ENCODE measurements at places on chromosomes 16 and 17.

- DNase-seq = no peak
Observed at GRCh38 chr16:78283548-78284251, 184.2 kb downstream of the WWOX start.

DNA sequence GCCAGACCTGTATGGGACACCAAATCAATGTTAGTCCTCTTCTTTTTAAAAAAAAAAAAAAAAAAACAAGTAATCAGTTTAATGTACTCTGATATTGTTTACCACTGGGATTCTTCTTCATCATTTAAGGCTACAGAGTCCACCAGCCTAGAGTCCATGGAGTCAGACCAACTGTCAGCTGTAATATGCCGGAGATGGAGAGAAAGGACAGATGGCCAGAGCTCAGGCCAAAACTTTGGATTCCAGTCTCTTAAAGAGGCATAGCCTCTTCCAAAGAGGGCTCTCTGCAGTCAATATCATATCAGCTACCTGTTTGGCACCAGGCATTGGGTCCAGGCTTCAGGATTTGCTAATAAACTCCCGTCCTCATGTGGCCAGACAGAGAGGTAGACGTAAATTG is 469.6 kb upstream of the HSBP1 start:
- DNase-seq = no peak

DNA sequence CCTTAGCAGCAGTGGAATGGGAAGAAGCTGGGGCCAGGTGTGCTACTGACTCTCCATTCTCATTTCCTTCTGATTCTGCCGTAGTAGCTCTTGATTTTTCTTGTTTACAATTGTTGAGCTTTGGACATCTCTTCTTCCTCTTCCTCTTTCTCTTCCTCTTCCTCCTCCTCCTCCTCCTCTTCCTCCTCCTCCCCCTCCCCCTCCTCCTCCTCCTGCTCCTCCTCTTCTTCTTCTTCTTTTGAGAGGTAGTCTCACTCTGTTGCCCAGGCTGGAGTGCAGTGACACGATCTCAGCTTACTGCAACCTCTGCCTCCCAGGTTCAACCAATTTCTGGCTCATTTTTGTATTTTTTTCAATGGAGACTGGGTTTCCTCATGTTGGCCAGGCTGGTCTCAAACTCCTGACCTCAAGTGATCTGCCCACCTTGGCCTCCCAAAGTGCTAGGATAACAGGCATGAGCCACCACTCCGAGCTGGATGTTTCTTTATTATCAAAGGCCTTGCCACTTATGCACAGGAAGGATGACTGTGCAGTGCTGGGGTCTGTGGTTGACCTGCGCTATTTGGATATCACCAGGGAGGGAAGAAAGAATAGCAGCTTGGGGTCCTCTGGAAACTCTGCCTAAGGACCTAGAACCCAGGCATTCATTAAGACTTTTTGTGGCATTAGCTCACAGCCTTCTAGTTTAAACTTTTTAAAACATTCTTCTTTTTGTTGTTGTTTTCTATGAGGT is 127.8 kb upstream of the KCNJ16 start:
- no peak for DNase-seq

- DNase-seq = no peak
Observed at GRCh38 chr17:70984873-70985272, 815.5 kb downstream of the KCNJ2 start.

DNA sequence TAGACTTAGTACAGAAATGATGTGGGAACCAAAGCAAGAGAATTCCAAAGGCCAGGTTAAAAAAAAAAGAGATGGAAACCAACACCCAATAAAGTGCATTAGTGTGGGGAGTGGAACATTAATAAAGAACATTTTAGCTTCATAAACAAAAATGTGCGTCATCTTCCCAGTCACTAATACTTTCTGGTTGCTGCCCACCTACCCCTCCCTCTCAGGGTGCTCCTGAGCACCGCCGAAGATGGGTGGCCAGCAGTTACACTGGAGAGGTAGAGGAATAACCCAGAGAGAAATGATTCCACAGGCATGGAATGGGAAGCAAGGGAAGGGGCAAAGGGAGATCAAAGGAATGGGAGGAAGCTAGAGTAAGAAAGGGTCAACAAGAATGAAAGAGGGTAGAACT is 6.0 kb upstream of the CHD3 start:
- DNase-seq = no peak
